ENCODE measurements at places on chromosomes 6 and 20. TPM values are rescaled to one million over a fixed set of nuclear protein-coding genes. Genes with fewer than 3 reads are reported as not detected.

The MYT1 gene
- total RNA-seq = not detected

The IP6K3 gene
- 0.79 TPM for total RNA-seq

The PPIL1 gene
- 33.7 TPM for total RNA-seq

The SLC22A1 gene
- 0.19 TPM for total RNA-seq

The GZF1 gene
- 9.9 TPM for total RNA-seq

The LZTS3 gene
- total RNA-seq = 2.7 TPM

GRCh38 chr6:53312355-53312754 lies 36.4 kb downstream of the ELOVL5 start:
- no peak for DNase-seq

- DNase-seq = no peak
These were observed 380.3 kb downstream of the ARHGAP18 start for GRCh38 chr6:129329678-129330077.

DNA sequence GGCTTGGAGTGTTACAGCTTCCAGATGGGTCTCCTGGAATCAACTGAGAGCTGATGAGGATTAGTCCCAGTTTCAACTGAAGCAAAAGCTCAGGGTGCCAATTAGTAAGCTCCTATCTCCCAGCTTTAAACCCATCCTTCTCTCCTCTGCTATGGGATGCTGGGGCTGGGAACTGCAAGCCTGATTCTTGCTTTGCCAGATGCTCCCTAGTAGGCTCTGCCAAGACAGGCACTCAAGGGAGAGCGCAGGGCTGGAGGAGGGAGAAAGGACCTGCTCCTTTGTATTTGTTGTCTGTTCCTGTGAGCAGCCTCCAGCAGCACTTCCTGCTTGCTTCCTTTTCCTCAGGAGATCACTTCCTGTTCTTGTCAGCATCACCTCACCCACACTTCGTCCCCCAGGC lies 309.7 kb downstream of the KIF16B start:
- DNase-seq = no peak

DNA sequence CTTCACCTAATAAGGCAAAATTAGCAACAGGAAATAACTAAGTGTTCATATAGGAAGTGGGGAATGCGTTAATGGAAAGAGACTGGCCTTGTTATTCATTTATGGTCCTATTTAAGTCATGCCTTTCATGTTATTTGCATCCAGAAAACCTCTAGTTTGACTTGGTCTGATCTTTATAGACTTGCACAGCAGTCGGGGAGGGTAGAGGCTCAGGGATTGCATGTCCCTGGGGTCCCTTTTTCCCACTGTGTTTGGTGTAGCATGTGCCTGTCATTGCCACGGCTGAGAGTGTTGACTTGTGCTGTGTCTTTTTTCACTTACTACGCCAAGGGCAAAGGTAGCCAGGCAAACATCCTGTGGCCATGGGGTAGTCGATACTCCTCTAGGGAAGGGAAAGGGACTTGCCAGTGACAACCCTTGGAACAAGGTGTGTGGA lies 105.4 kb upstream of the RIN2 start:
- DNase-seq = no peak

DNA sequence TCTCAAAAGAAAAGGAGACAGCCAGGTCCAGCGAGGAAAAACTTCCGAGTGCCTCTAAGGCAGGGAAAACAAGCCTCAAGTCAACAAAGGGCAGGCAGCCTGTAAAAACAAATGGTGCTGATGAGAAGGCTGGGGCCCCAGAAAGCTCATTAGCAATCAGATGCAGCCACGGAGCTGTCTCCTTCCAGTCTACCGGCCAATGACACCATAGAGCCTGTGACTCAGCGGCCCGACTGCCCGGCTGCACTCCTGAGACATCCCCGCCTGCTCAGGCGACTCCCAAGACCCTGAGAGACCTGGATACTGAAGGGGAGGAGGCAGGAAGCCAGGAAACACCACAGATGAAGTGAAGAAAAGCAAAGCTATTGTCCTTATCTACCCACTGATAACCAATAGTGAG lies 120.1 kb upstream of the HDDC2 start:
- DNase-seq = no peak

DNA sequence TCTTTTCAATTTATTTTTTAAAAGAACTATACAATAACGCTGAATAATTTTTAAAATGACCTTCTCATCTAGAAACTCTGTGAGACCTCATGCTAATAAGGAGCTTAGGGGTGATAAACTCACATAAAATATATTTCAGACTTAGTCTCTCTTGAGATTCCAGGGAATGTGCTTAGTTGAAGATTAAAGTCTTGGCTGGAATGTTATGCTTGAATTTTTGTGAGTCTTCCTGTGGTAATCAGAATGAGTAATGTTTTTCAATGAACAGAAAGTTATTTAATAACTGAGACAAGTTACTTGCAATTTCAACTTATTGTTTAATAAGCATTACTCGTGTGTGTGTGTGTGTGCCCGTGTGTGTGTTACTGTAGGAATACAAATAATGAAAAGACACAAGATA lies 379.9 kb upstream of the EPHA7 start:
- no peak for DNase-seq

DNA sequence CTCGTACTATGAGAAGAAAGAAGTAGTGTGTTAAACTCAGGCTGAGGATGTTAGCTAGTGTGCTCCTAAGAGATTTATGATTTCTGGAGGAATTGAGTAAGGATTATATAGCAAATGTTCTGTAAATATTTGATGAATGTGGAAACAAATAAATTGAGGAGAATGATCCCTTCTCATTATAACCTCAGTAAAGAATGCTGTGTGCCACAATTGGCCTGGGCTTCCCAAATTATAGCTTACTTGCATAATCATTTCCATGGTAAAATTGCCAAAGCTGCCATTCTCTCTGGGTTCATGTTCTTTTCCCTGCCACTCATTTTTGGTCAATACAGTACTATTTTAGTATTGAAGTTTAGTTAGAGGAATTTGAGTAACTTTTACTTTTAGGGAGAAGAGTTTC lies 128.5 kb downstream of the FLRT3 start:
- DNase-seq = no peak

- DNase-seq = no peak
These were observed 195.7 kb downstream of the PRL start for GRCh38 chr6:22101163-22101562.

DNA sequence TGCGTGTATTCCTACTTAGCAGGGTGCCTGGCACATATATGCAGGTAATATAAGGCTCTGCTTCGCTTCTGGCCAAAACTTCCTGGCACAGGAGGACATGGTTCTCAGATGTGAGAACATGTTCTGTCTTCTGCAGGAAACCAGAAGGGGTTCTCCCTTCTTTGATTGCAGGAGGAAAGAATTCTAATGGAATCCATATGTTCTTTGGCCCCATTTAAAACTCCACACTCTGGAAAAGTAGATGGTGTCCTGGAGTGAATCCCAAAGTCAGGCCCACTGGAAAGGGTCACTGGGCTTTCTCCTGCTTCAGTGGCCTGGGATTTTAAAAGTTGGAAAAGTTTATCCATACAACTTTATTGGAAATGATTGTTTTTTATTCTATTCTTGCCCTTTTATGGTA lies 16.4 kb upstream of the CYP24A1 start:
- no peak for DNase-seq

DNA sequence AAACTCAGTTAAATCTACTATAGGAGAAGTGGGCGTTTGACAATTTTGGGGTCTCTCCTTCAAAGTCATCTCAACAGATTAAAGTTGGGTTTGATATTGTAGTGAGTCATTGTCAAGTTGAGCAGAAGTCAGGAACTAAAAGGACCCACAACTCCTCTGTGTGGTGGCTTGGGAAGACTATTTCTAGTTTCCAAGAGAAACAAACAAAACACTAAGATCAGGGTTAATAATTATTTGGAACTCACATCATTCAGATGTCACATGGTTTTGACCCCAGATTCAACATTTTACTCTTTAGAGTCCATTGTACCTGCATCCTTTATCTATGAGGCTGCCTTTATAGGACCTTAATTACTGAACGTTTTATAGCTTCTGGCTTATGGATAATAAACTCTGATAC lies 45.3 kb upstream of the TINAG start:
- no peak for DNase-seq

DNA sequence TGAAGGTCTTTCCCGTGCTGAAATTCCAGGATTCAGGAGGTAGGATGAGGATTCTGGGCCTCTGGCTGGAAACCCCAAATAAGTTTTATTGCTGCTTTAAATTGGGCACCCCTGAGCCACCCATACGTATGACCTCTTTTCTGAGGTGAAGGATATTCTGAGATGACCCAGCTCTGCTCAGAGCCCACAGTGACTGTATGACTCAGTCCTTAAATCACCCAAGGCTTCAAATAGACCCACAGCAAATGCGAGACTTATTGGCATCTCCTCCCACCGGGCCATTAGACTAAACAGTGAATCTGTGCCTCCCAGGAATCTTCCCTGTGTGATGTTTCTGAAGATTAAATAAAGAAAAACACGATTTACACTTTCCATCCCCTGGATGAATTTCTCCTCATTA lies 9.5 kb downstream of the SIRPG start:
- no peak for DNase-seq

GRCh38 chr6:3742426-3743344 lies 8.8 kb downstream of the PXDC1 start:
- DNase-seq = peak; percentile 61

All from HFFc6 (cell line).